ENCODE measurements at places on chromosomes 6 and 20.

DNA sequence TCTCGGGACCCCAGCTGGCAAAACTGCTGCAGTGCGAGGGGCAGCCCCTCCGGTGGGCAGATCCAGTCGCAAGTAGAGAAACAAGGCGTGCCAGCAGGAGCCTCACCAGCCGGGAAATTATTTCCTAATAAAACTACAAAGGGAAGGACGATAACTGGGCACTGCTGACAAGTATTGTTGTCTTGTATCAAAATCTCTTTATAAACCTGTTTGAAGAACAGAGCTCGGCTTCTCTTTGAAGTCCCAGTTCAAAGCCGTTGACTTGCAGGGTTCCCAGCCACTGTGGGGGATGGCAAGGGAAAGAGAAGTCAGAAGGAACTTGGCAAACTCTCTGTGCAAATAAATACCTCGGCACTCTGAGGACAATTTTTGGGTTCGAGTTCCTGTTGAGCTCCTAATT lies 504.5 kb downstream of the CD83 start:
- no peak overlapping the region for H3K4me3 ChIP-seq
- H3K4me1 ChIP-seq, result no peaks in the 10 kb centered on the region
- no peaks in the 10 kb centered on the region for H3K27me3 ChIP-seq
- H3K36me3 ChIP-seq, result no peaks in the 10 kb centered on the region
- no peak for DNase-seq

DNA sequence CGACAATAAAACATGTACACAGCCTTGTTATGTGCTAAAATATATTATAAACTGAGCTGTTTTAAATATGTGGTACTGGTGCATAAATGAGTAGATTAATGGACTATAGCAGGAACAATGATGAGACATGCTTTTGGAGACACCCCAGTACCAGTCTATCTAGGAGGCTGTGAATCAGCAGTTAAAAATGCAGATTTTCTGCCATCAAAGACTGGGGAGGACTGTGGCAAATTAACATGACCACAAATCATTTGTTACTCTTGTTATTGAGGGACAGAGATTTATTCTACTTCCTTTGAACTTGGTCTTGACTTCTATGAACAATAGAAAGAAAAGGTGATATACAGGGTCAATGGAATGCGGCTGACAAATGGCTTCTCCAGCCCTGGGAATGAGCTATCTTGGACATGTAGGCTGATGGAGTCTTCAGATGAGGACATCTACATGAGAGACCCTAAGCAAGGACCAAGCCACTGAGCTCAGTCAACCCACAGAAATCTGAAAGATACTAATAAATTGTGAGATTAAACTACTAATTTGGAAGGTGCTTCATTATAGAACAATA lies 551.7 kb upstream of the GJE1 start:
- no peaks in the 10 kb centered on the region for H3K27me3 ChIP-seq
- no peak for DNase-seq
- H3K36me3 ChIP-seq, result no peaks in the 10 kb centered on the region
- H3K27ac ChIP-seq, result no peak overlapping the region

DNA sequence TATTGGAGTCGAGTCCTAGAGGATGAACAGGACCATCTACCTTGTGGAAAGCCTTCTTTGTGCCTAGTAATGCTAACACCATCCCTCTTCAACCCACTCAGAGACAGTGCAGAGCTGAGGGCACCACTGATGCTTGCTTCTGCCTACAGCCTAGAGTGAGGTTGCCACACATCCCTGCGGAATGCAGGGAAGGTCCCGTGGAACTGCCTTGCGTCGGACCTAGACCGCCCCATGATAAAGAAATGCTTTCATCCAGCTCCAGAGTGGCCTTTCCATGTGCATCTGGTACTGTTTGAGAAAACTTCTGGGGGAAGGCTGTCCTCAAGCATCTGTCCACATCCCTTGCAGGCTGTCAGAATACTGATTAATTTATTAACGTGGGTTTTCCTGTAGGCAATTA lies 168.4 kb downstream of the PHACTR1 start:
- no peak overlapping the region for H3K27ac ChIP-seq
- H3K4me3 ChIP-seq, result no peak overlapping the region
- no peak for DNase-seq
- H3K36me3 ChIP-seq, result no peaks in the 10 kb centered on the region
- no peaks in the 10 kb centered on the region for H3K27me3 ChIP-seq
- no peaks in the 10 kb centered on the region for H3K4me1 ChIP-seq

DNA sequence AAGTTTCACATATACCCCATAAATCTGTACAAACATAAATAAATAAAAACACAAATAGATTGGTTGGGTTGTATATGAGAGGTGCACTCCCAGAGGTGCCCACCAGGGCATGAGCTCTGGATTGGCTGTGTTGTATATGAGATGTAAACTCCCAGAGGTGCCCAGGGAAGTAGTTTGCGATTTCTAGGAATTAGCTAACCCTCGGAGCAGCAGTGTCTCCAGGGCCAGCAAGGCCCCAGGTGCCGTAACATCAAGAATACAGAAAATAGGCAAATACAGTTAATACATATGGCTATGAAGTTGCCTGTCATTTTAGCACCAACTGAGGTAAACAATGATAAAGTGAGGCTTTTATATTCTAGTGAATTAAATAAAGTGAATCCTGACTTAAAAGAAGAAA lies 5.4 kb upstream of the GINM1 start:
- no peak overlapping the region for H3K4me3 ChIP-seq
- no peak overlapping the region for H3K27ac ChIP-seq
- peaks cover 5% of the 10 kb centered on the region for H3K4me1 ChIP-seq
- no peaks in the 10 kb centered on the region for H3K27me3 ChIP-seq
- no peak for DNase-seq
- no peaks in the 10 kb centered on the region for H3K36me3 ChIP-seq

DNA sequence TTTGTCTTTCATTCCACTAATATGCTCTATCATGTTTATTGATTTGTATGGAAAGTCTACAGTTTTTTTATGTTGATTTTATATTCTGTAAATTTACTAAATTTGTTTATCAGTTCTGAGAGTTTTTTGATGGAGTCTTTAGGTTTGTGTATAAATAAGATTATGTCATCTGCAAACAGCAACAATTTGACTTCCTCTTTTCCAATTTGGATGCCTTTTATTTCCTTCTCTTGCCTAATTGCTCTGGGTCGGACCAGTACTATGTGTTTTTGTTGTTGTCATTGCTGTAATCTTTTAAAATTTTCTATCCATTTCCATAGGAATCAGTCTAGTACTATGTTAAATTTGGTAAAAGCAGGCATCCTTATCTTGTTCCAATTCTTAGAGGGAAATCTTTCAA lies 31.5 kb upstream of the POLR1H start:
- H3K4me3 ChIP-seq, result no peak overlapping the region
- no peaks in the 10 kb centered on the region for H3K27me3 ChIP-seq
- H3K4me1 ChIP-seq, result no peaks in the 10 kb centered on the region
- no peaks in the 10 kb centered on the region for H3K36me3 ChIP-seq

GRCh38 chr6:34569361-34569973 lies 13.3 kb upstream of the SPDEF start:
- H3K36me3 ChIP-seq, result no peaks in the 10 kb centered on the region
- H3K27me3 ChIP-seq, result no peaks in the 10 kb centered on the region
- H3K4me1 ChIP-seq, result no peaks in the 10 kb centered on the region

DNA sequence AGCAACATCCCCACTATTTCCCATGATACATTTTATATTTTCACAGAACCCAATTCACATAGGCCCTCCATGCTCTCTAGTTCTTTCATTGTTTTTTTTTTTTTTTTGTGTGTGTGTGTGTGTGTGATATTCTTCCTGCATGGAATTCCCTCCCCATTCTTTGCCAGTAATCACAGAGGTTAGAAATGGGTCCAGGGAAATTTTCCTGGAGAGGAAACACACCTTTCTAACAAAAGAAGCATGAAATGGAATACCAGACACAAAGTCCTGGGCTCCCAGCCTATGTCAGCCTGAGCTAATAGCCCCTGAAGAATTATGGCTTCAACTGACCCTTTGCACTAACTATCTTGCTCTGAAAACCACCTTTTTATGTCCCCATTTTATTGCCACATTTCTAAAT lies 194.2 kb upstream of the NT5E start:
- no peaks in the 10 kb centered on the region for H3K27me3 ChIP-seq
- H3K36me3 ChIP-seq, result no peaks in the 10 kb centered on the region
- no peak overlapping the region for H3K4me3 ChIP-seq
- H3K27ac ChIP-seq, result no peak overlapping the region
- no peaks in the 10 kb centered on the region for H3K4me1 ChIP-seq

DNA sequence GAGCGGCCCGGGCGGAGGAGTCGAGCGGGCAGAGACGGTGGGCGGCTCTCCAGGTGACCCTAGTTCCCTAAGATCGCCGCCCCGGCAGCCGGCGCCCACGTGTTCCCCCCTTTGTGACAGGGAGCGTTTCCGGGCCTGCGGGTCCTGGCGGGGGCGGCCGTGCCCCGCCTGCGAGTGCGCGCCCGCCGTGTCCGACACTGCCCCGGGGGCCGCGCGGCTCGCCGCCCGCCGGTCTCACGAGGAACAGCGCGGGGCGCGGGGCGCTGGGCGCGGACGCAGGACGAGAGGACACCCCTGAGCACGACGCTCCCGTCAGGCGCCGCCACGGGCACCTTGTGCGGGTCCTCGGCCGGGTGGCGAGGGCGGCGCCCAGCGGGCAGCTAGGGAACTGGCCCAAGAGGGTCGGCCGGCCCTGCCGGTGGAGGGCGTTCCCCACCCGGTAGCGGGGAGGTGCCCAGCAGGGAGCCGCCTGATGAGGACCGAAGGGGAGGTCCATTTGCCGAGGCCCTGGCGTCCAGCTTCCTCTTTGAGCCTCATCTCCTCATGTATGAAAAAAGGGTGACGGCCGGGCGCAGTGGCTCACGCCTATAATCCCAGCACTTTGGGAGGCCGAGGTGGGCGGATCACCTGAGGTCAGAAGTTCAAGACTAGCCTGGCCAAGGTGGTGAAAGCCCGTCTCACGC lies at the start of gene VARS1:
Gene VARS1, minus strand, starts transcription at position 137 of the 683 bp plus-strand sequence. CDS start 535 bp downstream, outside the sequence.
- H3K27me3 ChIP-seq, result no peaks in the 10 kb centered on the region
- peak; percentile 95 for DNase-seq
- H3K27ac ChIP-seq, result peak within 1 kb of the TSS; percentile 93
- no peaks in the 10 kb centered on the region for H3K36me3 ChIP-seq
- peaks cover 15% of the 10 kb centered on the region for H3K4me1 ChIP-seq

- H3K36me3 ChIP-seq, result no peaks in the 10 kb centered on the region
- H3K4me1 ChIP-seq, result no peaks in the 10 kb centered on the region
- H3K27ac ChIP-seq, result no peak overlapping the region
- no peaks in the 10 kb centered on the region for H3K27me3 ChIP-seq
Observed at GRCh38 chr6:96862560-96862959, 25.3 kb upstream of the GPR63 start.

DNA sequence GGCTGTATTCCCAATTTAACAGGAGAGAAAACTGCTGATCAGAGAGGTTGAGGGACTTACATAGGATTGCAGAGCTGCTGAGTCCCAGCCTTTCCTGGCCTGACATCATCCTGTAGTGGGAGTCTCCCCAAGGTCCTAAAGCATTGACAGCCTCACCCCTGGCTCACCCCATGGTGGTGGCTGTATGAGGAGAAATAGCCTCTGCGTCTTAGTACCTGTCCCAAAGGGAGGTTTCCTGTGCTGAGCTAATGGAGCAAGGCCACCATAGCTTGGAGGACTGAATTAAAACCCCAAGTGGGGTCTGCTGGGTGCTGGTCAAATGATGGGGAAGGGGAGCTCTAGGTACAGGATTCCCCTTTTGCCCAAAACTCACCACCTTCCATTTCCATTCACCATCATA lies 525.1 kb downstream of the CDH26 start:
- H3K4me1 ChIP-seq, result no peaks in the 10 kb centered on the region
- DNase-seq, result no peak

GRCh38 chr6:24980507-24981385 lies 45.0 kb upstream of the RIPOR2 start:
- H3K27ac ChIP-seq, result no peak overlapping the region
- DNase-seq, result no peak
- H3K4me3 ChIP-seq, result no peak overlapping the region
- no peaks in the 10 kb centered on the region for H3K36me3 ChIP-seq
- H3K27me3 ChIP-seq, result no peaks in the 10 kb centered on the region
- no peaks in the 10 kb centered on the region for H3K4me1 ChIP-seq

DNA sequence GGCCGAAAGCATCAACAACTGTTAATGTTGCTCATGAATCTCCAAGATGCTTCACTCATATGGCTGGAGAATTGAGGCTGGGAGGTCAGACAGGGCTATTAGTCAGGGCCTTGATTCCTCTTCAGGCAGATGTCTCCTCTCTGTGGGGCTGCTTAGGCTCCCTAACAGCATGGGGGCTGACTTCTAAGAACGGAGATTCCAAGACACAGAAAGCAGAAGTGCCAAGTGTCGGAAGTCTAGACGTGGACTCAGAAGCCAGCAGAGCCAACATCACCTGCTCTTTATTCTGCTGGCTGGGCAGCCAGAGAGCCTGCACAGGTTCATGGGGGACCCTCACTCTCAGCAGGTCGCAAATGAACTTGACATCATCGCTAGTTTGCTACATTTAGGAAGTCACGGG lies 279.8 kb downstream of the CDH26 start:
- no peak for DNase-seq
- H3K36me3 ChIP-seq, result no peaks in the 10 kb centered on the region
- H3K27me3 ChIP-seq, result no peaks in the 10 kb centered on the region
- no peak overlapping the region for H3K4me3 ChIP-seq
- no peak overlapping the region for H3K27ac ChIP-seq

GRCh38 chr6:38079537-38079936 lies 260.0 kb downstream of the ZFAND3 start:
- H3K27me3 ChIP-seq, result no peaks in the 10 kb centered on the region
- H3K27ac ChIP-seq, result no peak overlapping the region
- no peak for DNase-seq
- H3K4me1 ChIP-seq, result peaks cover 17% of the 10 kb centered on the region

GRCh38 chr6:149046822-149047246 lies 270.7 kb upstream of the TAB2 start:
- H3K4me3 ChIP-seq, result no peak overlapping the region
- H3K36me3 ChIP-seq, result no peaks in the 10 kb centered on the region
- no peaks in the 10 kb centered on the region for H3K27me3 ChIP-seq
- H3K27ac ChIP-seq, result peak overlapping the region; percentile 48
- no peaks in the 10 kb centered on the region for H3K4me1 ChIP-seq

DNA sequence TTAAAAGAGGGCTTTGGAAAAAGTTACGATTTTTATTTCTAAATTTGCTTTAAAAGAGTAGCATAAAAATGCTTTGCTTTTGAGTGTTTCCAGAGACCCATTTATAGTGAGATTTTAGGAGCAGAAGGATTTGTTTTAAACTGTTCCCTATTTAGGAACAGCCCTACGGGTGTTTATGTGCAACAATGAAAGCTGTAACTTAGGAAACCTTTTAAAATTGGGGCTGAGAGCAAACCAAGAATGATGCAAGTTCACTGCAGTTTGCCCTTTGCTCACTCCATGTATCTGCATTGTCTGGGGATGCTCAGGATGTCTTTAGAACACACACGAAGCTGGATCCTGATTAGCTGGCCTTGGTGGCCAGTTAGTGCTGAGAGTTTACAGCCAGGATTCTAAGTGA lies 40.9 kb downstream of the GHRH start:
- peaks cover 20% of the 10 kb centered on the region for H3K4me1 ChIP-seq
- no peaks in the 10 kb centered on the region for H3K36me3 ChIP-seq
- H3K27me3 ChIP-seq, result no peaks in the 10 kb centered on the region
- no peak overlapping the region for H3K27ac ChIP-seq
- no peak overlapping the region for H3K4me3 ChIP-seq

GRCh38 chr6:134632024-134632423 lies 314.1 kb upstream of the SGK1 start:
- no peaks in the 10 kb centered on the region for H3K27me3 ChIP-seq
- H3K4me1 ChIP-seq, result no peaks in the 10 kb centered on the region
- no peaks in the 10 kb centered on the region for H3K36me3 ChIP-seq
- DNase-seq, result no peak

- H3K4me3 ChIP-seq, result no peak overlapping the region
- no peaks in the 10 kb centered on the region for H3K36me3 ChIP-seq
- DNase-seq, result no peak
Observed at GRCh38 chr6:32436995-32437836, 2.5 kb upstream of the HLA-DRA start.

Measured in Peyer's patch (tissue), 4 donors.